Erythroblast (primary cell): ENCODE measurements at places on chromosomes 7 and 10.

- DNase-seq, result no peak
Measured at GRCh38 chr7:92794831-92795230, 41.5 kb downstream of the CDK6 start.

DNA sequence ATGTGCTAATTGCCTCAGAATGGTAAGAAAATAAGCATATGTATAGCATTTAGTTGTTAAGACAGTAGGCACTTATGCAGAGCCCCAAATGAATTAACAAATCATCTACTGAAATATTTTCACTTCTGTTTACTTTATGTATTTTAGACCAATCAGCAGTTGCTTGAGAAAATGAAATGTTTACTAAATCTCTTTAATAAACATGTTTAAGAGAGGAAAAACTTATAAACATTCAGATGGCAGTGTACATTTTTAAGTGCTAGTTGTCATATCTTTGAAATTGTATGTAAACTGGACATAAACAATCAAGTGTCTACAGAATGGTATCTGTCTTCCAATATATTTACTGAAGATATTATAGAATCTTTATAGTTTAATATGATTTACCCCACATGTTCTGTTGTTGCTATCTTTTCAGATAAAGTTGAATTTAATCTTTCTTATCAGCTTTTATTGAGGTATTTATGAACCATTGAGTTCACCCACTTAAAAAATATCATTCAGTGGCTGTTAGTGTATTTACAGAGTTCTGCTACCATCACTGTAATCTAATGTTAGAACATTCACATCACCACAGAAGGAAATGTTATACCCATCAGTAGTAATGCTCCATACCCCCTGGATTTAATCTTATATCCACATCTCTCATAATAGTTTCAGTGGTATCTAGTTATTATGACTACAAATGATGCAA is 264.3 kb downstream of the ADK start:
- no peak for DNase-seq

- DNase-seq, result no peak
Measured at GRCh38 chr7:36013246-36014014, 139.6 kb upstream of the EEPD1 start.

DNA sequence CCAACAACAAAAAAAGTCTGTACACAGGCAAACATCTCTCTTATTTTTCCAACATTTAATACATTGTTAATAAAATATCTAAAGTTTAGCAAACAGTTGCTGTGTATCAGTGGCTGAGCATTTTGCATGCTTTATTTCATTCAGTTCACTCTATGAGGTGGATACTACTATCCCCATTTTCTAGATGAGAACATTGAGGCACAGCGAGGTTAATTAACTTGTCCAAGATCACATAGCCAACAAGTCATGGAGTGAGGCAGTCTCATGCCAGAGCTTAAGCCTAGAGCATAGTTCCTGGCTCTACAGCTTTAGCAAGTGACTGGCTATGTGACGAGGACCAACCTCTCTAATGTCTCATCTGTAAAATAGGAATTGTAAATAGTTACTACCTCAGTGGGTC is 4.4 kb downstream of the GATAD1 start:
- no peak for DNase-seq

- DNase-seq, result no peak
Measured at GRCh38 chr7:155256761-155257481, 40.8 kb upstream of the INSIG1 start.

GRCh38 chr7:27159266-27160144 is 3.0 kb upstream of the HOXA7 start:
- no peak for DNase-seq

- DNase-seq, result no peak
Measured at GRCh38 chr10:3867454-3868270, 82.7 kb upstream of the KLF6 start.

GRCh38 chr10:103193820-103194529 is 903 bp upstream of the NT5C2 start:
- peak; percentile 86 for DNase-seq

DNA sequence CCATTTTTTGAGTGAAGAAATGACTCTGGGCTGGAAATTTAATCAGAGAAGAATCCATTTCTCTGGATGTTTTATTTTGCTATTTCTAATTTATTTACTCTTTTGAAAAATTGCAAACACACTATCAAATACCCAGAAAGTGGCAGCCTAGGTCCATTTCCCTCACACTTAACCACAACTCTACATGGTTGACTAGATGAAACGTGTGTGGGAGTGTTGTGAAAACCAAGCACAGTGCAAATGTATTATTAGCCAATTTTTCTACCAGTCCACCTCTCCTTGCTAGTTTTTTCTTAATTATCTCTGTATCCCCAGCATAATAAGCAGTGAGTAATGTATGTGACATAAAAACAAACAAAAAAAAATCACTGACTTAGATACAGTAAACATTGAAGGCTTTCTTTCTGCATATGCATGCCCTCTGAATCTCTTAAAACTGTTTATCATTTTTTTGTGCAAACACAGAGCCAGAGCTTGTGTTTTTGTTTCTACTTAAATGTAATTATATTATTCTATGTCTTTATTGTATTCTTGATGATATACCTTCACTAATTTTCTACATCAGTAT is 30.9 kb downstream of the SCIN start:
- DNase-seq, result no peak

- DNase-seq, result no peak
Measured at GRCh38 chr10:121262774-121263430, 335.3 kb downstream of the FGFR2 start.

- no peak for DNase-seq
Measured at GRCh38 chr10:122341141-122341810, 33.2 kb upstream of the PLEKHA1 start.

DNA sequence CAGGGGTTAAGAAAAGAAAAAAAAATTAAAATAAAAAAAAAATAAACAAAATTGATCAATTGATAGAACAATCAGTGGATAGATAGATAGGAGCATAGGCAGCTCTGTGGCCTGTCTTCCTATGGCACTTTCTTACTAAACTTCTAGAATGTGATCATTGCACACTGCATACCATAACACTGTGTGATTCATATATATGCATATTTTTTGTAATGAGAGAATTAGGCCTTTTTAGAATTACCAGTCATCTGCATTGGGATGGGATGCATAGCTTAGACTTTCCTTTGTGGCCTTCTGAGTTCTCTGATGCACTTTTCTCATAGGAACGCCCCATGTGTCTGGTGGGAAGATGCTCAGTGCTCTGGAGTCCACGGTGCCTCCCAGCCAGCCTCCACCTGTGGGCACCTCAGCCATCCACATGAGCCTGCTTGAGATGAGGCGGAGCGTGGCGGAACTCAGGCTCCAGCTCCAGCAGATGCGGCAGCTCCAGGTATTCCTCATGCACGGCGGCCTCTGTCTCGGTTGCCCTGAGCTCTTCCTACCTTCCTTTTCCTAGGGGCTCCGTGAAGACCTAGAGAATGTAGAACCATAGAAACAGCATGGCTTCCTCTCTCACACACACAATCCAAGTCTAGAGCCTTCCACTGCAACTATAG is 222.5 kb downstream of the ARHGAP21 start:
- no peak for DNase-seq

DNA sequence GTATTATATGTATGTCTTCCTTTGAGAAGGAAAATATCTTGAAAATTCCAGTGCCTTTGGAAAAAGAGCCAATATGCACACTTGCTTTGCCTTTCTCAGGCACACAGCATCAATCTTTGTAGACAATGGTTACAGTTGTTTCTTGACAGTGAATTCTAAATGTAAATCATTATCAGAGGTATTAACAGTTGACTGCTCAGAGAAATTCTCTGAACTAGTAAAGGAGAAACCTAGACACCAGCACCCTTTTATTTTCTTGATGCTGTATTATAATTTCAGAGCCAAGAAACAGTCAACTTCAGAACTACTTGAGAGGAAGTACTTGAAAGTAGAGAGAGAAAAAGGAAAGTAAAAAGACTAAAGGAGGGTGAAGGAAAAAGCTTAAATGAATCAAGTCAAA is 185.8 kb upstream of the SMIM30 start:
- DNase-seq, result no peak

- peak; percentile 71 for DNase-seq
Measured at GRCh38 chr7:64951250-64951848, 39.5 kb downstream of the ZNF117 start.

DNA sequence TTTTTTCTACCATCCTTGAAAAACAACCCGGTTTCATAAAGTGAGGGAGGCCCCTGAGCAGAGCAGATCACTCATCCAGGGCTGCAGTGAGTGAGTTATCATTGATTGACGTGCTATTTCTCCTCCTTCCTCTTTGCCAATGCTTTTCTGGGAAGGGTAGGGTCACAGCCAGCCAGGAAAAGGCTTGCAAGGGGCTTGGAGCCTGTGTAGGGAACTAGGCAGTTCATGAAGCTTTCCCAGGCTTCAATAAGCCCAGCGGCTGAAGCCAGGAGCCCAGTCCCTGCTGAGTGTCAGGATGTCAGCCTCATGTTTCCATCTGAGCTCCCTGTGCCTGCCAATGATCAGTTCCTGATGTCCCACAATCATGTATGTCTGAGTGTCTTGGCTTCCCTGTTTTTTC is 584.7 kb downstream of the GALNT17 start:
- no peak for DNase-seq

DNA sequence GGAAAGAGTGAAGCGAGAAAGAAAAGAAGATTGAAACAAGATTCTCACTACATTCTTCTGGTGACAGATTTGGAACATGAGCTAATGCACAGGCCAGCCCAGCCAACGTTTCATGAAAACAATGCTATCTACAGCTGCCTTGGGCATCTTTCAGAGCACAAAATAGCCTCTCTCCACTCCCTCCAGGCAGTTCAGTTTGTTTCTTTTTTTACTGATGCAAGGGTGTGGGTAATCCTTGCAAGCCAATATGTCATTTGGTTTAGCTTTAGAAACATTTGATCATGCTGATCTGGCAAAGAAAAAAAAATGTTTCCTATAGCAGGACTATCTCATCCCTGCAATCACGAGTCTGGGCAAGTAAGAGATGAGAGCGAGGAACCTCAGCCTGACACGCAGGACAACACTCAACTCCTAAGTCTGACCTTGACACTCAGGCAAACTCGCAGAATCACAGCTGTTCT is 35.9 kb downstream of the SVIL start:
- no peak for DNase-seq

DNA sequence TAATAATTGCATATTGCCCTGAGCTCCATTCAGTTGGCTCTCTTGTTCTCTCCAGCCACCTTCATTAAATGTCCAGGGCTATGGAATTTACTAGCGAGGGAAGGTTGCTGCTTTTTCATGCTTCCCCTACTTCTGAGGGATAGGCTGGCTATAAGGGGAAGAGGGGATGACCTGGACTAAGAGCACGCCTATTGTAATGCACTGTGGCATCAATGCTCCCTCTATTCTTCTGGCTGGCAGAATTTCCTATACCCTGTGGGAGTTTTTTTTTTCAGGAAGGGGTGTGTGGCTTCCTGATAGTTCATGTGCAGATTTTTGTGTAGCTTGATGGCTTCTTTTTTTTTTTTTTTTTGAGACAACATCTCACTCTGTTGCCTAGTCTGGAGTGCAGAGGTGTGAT is 155.8 kb downstream of the SND1 start:
- DNase-seq, result no peak

- DNase-seq, result no peak
Measured at GRCh38 chr7:155851892-155852291, 39.6 kb upstream of the SHH start.
